ENCODE measurements at places on chromosomes 3 and 15.

DNA sequence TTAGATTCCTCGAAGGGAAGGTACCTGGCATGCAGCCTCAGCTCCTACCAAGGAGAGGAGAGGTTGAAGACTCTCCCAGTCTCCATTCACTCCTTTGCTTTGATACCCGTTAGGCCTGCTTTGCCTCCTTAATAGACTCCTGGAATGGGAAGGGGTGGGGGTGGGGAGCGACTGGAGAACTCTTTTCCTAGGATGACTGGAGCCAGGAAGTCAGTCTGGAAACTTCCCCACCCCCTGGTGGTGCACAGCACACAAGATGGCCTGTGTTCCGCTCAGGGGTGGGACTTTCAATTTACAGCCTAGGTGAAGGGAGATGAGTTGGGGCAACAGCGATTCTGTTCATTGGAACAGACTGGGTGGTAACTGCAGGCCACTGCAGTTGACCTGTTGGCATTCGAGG lies 21.4 kb upstream of the CELF6 start:
- DNase-seq, result no peak

DNA sequence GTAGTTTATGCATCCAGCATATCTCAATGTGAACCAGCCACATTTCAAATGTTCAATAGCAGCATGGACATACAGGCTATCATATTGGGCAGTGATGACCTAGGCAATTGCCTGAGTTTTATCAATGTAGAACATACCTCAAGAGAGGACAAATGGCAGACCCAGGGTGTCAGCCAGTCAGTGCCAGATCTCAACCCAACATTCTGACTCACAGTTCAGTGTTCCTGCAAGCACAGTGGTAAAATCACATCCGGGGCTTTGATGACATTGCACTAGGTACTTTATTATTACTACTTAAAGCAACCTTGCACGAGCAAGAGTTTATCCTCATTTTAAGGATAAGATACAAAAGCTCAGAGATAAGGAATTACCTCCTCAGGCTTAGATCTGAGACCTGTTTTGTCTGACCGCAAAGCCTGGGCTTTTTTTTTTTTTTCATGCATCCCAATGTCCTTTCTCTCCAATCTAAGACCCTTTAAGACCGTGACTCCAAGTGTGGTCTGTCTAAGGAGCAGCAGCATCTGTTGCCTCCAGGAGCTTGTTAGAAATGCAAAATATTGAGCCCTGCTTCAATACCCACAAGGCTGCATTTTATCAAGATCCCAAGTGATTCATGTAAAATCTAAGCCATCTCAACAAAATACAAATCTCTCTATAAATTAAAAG lies 60.1 kb downstream of the SLC12A1 start:
- DNase-seq, result no peak

DNA sequence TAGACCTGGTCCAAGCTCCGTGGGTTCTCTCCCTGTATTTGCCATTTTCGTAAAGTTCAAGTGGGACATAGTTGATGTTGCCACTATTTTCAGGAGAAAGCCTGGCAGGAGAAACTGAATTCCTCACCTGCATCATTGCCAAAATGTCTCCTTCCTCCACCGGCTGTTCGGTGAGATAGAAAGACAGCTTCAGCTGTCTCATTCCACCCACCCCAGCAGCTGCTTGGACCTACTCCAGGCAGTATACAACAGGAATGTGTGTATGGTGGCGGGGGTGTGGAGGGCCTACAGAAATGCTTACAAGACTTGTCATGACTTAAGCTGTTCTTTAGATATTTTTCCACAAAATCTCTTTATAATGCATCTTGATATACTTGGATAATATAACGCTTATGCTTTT lies 132.7 kb upstream of the RAP2B start:
- no peak for DNase-seq

DNA sequence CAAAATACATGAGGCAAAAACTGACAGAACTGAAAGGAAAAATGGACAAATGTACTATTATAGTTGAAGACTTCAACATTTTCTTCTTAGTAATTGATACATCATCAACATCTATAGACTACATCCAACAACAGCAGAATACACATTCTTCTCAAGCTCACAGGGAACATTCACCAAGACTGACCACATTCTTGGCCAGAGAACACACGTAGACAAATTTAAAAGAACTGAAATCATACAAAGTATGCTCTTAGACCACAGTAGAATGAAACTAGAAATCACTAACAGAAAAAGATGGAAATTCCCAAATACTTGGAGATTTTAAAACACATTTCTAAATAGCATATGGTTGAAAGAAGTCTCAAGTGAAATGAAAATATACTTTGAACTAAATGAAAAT lies 55.1 kb upstream of the NSMCE3 start:
- DNase-seq, result no peak

DNA sequence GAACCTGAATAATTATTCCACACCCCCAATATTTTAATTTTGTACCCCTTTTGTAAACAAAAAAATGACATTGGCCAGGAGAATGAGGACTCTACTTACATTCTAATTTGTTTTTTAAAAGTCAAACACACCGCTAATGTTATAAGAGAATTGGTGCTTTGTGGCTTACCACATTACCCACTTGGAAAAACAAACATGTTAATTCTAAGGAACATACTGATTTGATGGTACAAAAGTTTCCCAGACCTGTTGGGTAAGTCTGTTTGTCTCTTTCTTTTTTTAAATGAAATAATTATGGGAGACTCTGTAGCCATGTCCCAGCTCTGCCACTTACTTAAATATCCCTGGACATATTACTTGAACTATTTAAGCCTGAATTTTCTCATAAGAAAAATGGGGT lies 352.5 kb upstream of the C2CD4B start:
- DNase-seq, result no peak

DNA sequence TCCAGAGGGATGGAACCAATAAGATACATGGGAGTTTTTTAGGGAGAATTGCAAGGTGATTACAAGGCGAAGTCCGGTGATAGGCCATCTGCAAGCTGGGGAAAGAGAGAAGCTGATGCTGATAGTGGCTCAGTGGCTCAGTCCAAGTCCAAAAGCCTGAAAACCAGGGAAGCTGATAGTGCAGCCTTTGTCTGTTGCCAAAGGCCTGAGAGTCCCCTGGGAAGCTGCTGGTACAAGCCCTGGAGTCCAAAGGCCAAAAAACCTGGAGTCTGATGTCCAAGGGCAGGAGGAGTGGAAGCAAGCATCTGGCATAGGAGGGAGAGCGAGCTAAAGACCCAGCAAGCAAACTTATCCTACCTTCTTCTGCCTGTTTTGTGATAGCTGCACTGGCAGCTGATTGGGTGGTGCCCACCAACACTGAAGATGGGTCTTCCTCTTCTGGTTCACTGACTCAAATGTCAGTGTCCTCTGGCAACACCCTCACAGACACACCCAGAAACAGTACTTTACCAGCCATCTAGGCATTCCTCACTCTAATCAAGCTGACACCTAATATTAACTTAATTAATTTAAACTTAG lies 16.7 kb downstream of the TFG start:
- no peak for DNase-seq

DNA sequence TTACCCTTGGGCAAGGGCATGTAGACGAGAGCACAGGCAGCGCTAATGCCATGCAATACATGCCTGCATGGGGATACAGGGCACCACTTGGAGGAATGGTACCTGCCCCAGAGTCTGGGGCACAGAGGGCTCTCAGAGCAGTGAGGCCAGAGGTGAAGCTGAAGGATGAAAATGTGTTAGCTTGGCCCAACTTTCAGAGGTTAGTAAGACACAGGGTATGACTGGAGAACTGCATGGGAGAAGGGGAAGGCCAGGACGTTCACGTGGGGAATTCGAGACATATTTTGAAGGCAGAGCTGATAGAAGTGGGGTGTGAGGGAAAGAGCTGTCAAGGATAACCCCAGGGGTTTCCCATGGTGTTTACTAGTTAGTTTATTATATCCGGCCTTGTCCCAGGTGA lies 19.6 kb downstream of the CSRNP1 start:
- DNase-seq, result no peak

GRCh38 chr15:100529556-100529955 lies 806 bp upstream of the CERS3 start:
- DNase-seq, result no peak

GRCh38 chr15:70062321-70062956 lies 35.3 kb downstream of the TLE3 start:
- DNase-seq, result no peak

DNA sequence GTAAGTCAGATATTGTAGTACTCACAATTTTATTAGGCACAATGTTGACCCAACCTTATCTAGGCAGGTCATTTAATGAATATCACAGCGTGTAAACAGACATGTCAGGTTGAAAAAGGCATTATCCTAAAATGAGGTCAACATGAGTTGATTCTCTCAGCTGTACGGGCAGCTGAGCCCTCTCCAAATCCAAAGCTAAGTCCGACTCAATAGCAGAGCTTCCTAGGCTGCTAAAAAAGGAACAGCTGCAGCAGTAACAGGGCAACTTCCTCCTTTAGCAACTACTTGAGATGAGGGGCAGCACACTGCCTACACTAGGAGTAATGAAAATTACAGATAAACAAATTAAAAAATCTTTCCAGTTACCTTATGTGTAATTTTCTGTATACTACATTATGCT lies 189.2 kb downstream of the CADM2 start:
- DNase-seq, result no peak

GRCh38 chr15:22808240-22808639 lies 21.8 kb downstream of the NIPA1 start:
- DNase-seq, result no peak

DNA sequence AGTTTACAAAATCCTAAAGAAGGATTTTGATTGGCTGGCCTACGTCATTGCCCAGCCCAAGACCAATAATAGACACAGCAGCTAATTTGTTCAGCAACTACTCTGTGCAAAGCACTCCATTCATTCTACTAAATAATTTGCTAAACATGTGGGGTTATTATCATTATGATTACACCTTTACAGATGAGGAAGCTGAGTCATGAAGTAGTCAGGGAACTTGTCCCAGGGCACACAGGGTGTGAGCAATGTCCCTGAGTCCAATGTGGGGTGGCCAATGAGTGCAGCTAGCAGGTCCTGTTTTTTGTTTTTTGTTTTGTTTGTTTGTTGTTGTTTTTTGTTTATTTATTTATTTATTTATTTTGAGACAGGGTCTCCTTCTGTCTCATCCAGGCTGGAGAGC lies 183.6 kb downstream of the ABHD5 start:
- DNase-seq, result no peak

GRCh38 chr3:152352554-152352953 lies 83.8 kb downstream of the MBNL1 start:
- DNase-seq, result no peak

GRCh38 chr3:36969540-36970432 lies 23.1 kb downstream of the EPM2AIP1 start:
- DNase-seq, result no peak

- no peak for DNase-seq
Measured at GRCh38 chr15:84725001-84725491, 9.1 kb upstream of the SEC11A start.

- no peak for DNase-seq
Measured at GRCh38 chr15:34116620-34117019, 14.7 kb downstream of the PGBD4 start.
